NCI-H1048 (cell line): ENCODE measurements at places on chromosomes 3 and 15.

- no peak for DNase-seq
Measured at GRCh38 chr3:106542101-106542769, 673.4 kb upstream of the CBLB start.

GRCh38 chr3:195352895-195353488 is 82.0 kb upstream of the XXYLT1 start:
- DNase-seq, result no peak

DNA sequence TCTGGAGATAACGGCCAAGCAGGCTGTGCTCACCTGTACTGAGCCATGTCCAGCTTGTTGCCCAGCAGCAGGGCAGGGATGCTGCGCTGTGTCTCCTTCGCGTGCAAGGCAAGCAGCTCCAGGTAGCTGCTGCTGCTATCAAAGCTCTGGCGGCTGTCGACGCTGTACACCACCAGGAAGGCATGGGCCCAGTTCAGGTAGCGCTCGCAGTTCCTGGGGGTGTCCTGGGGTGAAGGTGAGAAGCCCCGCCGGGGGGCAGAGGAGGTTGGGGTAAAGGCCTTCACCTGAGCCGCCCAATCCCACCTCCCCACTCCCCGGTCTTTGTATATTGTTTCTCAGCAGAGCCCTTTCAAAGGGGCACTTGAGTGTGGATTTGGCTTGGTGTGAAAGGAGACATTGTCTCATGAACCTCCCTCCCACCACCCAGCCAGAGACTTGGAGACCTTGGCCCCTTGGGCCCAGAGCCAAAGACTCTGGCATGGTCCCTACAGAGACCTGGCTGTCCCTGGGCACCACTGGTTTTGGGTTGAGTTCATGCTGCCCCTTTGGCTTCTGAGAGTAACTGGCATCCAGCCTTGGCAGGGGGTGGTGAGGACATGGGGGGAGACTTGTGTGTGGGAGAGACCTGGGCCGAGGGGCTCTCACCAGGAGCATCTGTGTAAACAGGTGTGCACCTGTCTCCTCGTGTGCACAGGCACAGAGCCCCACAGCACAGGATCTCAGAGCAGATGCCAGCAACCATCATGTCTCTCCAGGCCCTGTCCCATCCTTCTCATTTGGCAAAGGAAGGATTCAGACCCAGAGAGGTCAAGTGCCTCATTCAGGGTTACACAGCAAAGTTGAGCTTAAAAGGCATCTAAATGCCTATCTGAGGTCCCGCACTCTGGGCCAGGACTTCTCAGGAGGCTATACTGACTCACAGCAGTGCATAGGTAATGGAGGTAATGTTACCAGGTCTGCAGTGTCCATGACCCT is 9.1 kb downstream of the RASL12 start:
- no peak for DNase-seq

DNA sequence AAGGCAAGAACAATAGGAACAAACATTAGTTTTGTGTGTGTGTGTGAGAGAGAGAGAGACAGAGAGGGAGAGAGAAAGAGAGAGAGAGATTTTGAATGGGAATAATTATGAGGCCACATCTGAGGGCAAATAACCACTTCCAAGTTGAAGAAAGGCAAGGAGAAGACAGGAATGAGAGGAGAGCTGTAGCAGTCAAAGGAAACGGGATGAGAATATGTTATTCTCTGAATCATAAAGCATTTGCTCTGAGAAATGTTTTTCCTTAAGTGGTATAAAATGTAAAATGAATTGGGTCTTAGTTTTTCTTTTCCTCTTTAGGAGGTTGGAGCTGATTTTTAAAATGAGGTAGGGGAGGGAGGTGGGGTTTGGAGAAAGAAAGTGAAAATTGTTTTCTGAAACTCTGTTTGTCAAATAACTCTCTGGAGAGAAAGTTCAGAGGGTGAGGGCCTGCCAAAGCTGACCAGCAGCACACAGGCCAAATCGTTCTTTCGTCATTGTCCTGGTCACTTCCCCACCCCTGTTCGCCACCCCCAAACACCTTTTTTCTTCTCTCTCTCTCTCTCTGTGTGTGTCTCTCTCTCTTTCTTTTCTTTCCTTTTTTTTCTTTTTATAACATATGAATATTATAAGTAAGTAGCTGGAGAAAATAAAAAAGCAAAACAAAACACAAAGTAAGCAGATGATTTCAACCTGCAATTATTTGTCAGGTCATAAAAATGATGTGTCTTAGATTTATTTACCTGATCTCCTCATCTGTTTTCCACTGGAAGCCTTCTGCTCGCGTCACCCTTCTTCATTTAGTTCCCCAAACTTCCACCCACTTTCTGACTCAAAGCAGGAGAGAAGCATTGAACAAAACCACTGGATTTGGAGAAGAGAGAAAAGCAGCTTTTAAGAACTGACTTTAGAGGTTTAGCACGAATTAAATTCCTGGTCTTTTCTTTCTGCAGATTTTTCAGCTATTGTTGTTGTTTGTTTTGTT is 110.6 kb downstream of the LPP start:
- DNase-seq, result no peak

GRCh38 chr3:23961913-23962312 is 16.8 kb downstream of the NR1D2 start:
- DNase-seq, result no peak

DNA sequence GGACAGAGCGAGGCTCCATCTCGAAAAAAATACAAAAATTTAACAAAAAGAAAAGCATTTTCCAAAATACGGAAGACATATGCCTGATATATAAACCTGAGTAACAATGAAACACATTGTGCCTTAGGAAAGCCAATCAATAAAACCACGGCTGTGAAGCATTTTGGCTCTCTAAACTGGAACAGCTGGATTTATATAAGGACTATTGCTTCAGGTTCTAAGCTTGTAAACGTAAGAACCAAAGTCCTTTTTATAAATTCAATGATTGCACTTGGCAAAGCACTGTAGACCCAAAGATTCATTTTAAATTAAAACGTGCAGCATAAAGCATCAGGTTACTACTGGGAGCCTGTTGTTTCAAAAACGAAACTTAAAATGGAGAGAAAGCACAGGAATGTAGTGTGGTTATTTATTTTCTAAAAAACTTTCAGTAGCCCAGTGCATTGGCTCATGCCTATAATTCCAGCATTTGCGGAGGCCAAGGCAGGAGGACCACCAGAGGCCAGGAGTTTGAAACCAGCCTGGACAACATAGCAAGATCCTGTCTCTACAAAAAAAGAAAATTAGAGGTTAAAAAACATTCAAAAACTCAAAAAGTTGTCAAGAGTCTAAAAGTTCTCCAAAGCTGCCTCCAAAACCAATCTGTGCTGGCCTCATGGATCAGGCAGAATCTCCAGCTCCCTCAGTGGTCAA is 61.5 kb downstream of the USF3 start:
- DNase-seq, result no peak

- DNase-seq, result no peak
Measured at GRCh38 chr15:80890341-80891005, 99.1 kb downstream of the MESD start.

DNA sequence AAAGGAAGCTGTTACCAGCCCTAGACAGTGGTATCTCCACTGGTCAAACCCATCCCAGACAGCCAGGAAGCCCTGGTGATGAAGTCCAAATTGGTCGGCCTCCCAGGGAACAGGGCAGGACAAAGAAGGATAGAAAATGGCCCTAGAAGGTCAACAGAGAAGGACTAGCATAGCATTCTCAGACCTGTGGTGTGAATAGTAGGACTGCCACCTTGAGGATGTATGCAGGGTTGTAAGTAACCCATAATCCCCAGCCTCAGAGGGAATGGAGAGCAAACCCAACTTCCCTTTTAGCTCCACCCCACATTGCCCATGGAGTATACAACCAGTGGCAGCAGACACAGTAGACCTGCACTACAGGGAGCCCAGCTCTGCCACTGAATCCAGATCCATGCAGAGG is 68.6 kb upstream of the EIF1B start:
- no peak for DNase-seq

GRCh38 chr3:191005790-191006189 is 143.3 kb upstream of the GMNC start:
- no peak for DNase-seq

DNA sequence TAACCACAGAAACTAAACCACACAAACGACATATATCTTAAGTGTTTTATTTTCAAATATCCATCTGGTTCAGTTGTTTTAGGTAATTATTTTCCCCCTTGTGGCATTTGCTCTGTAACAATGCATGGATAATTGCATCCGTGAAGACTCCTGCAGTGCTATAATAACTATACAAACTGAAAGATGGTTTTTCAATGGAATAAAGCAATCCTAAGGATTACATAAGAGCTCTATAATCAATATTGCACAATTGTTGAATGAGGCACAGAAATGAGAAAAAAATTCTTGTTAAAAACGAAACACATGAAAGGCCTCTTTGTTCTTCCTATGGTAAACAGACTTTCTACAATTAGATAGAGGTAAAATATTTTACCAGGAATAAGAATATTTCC is 446.0 kb upstream of the EPHA3 start:
- no peak for DNase-seq

DNA sequence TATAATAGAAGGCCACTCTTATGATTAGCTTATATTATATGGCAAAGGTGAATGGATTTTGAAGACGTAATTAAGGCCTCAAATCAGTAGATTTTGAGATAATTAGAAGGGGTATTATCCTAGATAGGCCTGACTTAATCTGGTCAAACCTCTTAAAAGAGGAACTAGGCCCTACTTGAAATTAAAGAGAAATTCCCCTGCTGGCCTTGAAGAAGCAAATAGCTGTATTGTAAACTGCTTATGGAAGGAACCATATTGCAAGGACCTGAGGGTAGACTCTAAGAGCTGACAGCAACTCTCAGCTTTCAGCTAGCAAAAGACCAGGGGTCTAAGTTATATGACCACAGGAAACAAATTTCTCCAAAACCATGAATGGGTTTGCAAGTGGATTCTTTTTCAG is 219.0 kb upstream of the ONECUT1 start:
- DNase-seq, result no peak
